ENCODE measurements at places on chromosomes 3 and 15.

DNA sequence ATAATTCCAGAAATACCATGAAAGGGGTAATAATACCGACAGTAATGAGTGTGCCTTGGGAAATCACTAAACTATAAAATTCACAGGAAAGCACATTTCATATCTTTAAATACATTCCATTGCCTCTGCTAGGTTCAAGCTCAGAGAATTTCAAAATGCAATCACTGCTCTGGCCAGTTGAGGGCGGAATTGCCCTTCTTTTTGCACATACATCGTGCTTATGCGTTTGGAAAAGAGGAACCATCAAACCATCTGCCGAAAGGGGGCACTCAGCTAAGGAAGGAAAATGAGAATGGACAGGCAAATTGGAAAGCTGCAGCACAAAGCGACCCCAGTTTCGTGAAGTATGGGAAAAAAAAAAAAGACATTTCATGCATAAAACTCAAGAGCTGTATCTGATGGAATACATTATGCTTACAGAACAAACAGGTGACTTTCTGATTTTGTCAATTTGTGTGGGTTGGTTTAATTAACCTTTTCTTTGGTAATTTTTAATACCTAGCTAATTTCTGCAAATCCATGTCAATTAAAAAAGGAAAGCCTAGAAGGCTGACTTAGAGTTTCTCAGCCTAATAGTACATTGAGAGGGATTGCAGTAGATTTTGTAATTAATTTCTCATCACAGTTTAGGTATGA is 61.4 kb downstream of the TUSC7 start:
- DNase-seq: peak; percentile 80

DNA sequence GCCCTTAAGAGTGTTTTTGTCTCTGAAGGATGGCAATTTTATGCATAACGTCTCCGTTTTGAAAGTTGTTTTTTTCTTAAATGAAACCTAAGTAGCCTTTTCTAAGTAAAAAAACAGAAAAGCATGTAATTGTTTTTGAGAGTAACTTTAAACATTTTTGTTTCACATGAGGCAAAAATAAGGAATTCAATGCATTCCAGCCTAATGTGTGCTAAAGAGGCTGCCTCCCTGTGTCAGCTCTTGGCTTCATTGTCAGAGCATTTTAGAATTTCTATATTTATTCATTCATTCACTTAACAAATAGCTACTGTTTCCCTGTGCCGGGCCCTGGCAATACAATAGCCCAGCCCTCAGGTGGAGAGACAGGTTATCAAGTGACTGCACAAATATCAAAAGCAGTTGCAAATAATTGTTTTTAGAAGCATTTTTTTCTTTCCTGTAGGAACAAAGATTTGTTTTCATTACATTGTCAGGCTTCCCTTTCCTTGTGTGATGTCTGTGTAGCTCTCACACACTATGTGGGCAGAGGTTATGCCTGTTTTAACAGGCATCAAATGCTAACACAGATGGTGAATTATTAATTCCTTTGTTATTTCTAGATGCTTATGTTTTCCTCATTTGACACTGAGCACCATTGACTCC is 81.9 kb downstream of the CCK start:
- peak; percentile 32 for DNase-seq

DNA sequence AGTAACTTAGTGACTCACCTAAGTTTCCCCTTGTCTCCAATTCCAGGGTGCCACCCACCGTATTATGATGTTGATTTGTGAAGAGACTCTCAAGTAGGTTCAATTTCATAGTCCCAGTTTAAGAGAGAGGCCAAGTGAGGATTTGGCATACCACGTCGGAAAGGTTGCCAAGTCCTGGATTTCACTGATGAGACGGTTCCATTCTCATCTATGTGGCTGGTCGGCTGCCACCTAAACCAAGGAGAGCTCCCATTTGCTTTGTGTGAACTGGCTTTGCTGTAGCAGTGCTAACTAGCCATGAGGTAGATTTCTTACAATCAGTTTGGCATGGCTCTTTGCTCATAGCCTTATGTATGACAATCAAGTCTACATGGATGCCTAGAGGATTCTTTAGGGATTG is 653.6 kb downstream of the NLGN1 start:
- DNase-seq: no peak

- no peak for DNase-seq
Observed at GRCh38 chr3:148068466-148068865, 629.2 kb upstream of the AGTR1 start.

GRCh38 chr3:109112946-109113760 is 4.8 kb downstream of the MORC1 start:
- DNase-seq: no peak

DNA sequence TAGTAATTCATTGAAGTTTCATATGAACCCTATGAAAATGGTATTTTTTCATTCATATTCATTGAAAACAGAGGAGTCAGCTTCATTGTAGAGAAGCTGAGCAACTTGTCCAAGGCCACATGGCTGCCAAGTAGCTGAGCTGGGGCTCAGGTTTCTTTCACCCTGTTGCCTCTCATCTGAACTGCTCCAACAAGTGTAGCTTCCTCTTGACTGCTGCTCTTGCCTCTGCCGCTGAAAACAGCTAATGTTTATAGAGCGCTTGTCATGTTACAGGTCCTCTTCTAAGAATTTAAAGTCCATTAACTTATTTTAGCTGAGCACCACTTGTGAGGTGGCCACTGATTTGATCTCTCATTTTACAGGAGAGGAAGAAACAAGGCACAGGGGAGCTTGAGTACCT is 81.1 kb downstream of the PDCD6IP start:
- no peak for DNase-seq

GRCh38 chr3:12890610-12891390 is 49.4 kb upstream of the RPL32 start:
- DNase-seq: no peak

DNA sequence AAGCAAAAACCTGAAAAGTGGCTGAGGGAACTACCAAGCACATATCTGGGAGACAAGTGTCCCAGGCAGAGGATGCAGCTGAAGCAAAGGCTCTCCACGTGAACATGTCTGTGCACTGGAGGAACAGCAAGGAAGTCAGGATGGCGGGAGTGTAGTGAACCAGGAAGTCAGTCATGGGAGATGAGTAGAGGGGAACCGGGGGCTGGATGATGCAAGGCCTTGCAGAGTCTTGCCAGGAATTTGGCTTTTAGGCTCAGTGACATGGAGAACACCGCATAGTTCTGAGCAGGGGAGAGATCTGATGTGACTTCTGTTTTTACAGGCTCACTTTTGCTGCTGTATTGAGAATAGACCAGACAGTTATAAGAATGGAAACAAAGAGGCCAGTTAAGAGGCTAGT is 19.0 kb downstream of the C2CD4A start:
- DNase-seq: no peak

DNA sequence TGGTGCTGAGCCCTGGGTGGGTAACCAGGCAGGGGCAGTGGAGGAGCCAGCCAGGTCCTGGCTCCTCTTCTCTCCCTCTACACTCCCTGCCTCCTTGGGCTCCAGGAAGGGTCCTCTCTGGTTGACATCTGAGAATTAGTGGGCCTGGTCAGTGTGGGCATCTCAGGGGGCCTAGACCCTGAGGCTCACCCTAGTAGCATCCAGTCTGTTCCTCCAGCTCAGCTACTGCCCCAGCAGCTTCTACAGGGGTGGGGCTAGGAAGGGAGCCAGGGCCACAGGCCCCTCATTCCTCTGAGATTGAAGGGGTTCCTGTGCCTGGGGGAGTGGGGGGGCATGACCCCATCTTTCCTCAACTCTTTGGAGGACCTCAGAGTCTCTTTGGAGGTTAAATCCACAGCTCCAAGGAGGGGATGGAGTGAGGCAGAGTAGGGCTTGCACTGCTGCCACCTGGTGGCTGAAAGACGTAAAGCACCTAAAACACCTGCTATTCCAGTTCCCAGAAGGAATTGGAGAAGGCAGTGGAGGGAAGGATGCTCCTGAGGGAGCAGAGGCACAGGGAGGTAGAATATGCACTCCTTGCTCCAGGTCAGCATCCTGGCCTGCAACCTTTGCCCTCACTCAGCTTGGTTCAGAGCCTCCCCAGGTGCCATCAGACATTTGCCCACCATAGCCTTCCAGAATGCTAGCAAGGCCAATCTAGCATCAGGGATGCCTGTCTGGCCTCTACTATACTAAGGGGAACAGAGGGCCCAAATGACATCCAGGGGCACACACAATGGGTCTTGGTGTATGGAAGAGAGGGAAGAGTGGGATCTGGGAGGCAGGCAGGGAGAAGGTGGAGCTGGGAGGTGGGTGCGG is 25.1 kb downstream of the C3orf18 start:
- DNase-seq: peak; percentile 16

GRCh38 chr3:159978353-159978752 is 10.3 kb upstream of the IL12A start:
- DNase-seq: no peak

- no peak for DNase-seq
Observed at GRCh38 chr3:134407239-134407625, 33.0 kb upstream of the AMOTL2 start.

GRCh38 chr3:152583963-152584362 is 251.0 kb upstream of the P2RY1 start:
- no peak for DNase-seq

DNA sequence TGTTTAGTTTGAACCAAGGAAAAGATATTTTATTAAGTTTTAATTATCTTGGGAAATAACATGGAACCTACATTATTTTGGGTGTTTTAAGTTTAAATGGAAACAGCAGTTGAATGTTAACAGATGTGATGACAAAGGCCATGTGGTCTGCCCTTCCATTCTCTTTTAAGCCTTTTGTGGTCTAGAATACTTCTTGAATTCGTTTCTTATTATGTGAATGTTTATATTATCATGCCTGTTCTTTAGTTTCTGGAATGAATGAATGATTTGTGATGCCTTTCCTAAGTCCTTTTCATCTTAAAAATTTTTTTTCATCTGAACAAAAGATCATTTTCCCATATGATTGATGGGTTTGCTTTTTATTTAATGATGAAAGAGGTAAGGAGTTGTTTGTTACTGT is 44.6 kb downstream of the SNRK start:
- no peak for DNase-seq

- DNase-seq: no peak
Observed at GRCh38 chr3:106809623-106810299, 567.5 kb upstream of the CCDC54 start.

DNA sequence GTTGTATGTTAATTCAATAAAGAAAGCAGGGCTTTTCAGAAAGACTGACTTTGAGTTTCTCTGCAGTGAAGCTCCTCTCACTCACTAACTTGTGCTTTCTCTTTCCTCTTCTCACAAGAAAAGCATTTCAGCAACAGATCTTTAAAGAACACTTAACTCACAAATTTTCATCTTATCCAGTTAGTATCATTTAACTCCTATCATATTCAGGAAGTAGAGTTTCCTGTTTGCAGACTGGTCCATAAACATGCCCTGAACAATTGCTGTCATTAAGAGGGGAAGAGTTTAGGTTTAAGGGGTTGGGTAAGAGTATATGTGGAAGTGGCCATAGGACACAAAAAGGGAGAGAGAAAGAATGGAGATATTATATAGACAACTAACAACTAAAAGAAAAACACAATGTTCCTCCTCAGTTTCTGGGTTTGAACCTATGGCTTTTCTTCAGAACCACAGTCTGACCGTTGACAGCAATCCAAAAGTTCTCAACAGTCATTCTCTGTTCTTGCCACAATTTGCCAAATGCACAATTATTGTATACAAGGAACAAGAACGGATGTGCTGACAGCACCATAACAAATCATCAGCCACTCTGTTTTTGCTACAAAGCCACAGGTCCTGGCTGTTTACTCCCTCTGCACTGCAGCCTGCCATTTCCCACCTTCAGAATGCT is 63.9 kb downstream of the CHAC1 start:
- no peak for DNase-seq

DNA sequence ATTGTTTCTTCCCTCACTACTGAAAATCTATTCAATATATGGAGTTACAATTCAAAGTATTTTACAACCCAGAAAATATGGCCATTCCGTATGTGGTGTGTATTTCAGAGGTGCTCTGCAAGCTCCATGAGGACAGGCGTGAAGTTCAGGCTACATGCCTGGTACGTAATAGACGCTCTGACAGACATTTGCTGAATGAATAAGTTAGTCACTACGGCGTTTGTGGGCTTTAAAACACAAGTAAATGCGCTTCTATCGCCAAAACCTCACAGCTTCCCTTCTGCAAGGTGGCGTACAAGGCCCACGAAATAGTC is 701 bp upstream of the TIPARP start:
- no peak for DNase-seq

DNA sequence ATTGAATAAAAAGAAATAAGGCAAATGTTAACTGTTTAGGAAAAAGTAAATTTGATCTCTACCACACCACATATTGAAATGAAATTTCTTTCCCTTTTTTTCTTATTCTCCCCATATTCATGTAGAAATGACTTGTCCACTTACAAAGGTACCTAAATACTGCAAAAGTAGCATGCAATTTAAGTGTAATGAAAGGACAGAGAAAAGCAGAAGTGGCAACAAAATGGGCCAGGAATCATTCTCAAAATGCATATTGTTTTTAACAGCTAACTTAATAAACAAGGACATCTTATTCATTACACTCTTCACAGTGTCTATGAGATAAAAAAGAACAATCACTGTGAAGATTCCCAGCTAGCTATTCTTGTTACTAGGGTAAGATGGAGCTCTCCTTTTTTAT is 40.6 kb upstream of the FGF7 start:
- DNase-seq: no peak

GRCh38 chr3:63092515-63092914 is 185.6 kb upstream of the SYNPR start:
- DNase-seq: no peak

- peak; percentile 74 for DNase-seq
Observed at GRCh38 chr3:50194128-50194902, 2.9 kb downstream of the GNAT1 start.

DNA sequence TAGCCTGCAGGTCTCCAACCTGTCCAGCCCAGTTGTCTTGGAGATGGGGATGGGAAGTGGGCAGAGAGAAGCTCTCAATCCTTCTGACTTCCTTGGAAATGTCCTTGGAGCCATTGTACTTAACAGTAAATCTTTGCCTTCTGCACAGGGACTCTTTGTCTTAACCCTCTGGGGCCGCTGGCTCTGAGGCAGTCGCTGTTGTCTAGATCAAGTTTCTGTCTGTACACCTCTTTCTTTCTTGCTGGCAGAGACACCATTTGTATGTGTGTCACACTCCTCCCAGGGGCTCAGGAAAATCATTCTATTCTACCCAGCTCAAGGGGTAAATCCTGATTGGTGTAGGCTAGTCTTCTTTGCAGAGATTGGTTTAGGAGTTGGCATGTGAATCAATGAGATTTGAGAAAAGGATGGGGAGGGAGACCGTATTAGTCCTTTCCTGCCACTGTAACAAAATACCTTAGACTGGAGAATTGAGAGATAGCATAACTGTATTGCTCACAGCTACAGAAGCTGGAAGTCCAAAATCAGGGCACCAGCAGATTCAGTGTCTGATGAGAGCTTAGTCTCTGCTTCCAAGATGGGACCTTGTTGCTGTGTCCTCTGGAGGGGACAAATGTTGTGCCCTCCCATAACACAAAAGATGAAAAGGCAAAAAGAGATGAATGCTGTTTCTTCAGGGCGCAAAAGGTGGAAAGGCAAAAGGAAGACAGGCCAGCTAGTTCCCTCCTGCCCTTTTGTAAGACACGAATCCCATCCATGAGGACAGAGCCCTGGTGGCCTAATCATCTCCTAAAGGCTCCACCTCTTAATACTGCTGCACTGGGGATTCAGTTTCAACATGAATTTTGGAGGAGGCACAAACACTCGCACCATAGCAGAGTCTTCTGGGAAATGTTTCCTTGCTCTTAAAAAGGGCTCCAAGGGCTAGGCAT is 66.3 kb downstream of the PPCDC start:
- no peak for DNase-seq

- peak; percentile 95 for DNase-seq
Observed at GRCh38 chr15:78299101-78299930, at the start of gene SKIC8. Gene SKIC8, minus strand, starts transcription at chr15:78299609. Its CDS starts 3,923 bp downstream, at chr15:78295686.

Data from NCI-H526 (cell line).